GM23248 (cell line): ENCODE measurements at places on chromosomes 7 and 10. TPM values are rescaled to one million over a fixed set of nuclear protein-coding genes. Genes with fewer than 3 reads are reported as not detected.
A peak's percentile ranks its signal among the peaks of the same experiment; 100 is the strongest.

Gene FEZF1
- total RNA-seq, result not detected in 2 replicates

Gene PAPOLB
- 0.11 TPM in 1 of 2 replicates, not detected in the other for total RNA-seq

DNA sequence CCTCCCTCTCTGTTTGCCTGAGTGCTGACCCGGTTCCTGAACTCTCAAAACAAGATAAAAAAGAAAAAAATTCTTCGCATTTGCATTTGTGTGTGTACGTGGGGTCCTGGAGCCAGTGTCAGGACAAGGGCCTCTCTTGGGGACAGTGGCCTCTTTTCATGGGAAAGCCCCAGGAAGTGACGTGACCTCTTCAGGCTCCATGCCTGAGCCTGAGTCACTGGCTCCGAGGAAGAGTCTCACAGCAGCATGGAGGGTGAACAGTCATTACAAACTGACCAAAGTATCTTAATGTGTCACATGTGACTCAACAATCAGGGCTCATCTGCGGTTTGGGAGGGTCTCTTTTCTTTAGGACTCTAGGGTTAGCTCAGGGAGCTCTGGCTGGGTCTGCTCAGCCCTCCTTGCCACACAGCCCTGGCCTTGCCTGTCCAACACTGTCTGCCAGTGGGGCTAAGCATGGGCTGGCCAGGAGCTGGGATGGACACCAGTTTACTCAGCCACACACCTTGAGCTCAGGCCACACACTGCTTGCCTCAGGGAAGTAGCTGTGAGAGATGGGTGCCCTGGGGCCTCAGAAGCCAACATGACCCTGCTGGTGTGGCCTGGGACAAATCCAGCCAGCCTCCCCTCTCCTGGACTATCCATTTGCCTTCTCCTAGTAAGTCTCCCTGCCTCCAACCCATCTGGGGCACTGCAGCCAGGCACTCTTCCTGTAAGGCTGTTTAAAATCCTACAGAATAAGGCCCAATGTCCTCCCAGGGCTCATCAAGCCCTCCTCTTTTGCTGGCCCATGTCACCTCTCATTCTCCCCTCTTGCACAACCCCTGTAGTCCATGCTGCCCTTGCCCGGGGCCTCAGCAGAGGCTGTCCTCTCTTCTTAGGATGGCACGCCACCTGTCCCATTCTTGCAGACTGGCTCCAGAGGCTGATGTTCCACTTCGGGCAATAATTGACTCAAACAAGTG, 10.5 kb downstream of the TMEM273 start:
- H3K36me3 ChIP-seq, result no peaks in the 10 kb centered on the region
- H3K4me3 ChIP-seq, result no peak overlapping the region
- DNase-seq, result peak; percentile 97
- H3K27ac ChIP-seq, result peak overlapping the region; percentile 86

DNA sequence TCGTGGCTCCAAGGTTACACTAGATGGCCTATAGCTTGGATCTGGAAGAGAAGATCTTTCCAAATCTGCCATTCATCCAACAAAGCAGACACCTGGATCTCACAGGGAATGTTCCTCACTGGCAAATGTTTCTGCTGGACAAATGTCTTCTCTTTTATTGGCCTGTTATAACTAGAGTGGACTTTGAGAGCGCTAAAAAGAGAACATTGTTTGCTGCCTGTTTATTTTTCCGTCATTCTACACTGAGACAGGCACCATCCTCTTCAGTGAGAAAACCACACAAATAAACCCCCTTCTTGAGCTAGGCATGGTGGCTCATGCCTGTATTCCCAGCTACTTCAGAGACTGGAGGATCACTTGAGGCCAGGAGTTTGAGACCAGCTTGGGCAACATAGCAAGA, 206.9 kb downstream of the CREB5 start:
- no peaks in the 10 kb centered on the region for H3K27me3 ChIP-seq
- H3K4me3 ChIP-seq, result no peak overlapping the region
- no peak for DNase-seq
- H3K4me1 ChIP-seq, result peaks cover 18% of the 10 kb centered on the region
- H3K36me3 ChIP-seq, result no peaks in the 10 kb centered on the region
- no peak overlapping the region for H3K27ac ChIP-seq

- H3K36me3 ChIP-seq, result no peaks in the 10 kb centered on the region
- no peaks in the 10 kb centered on the region for H3K27me3 ChIP-seq
- H3K4me1 ChIP-seq, result no peaks in the 10 kb centered on the region
- H3K27ac ChIP-seq, result no peak overlapping the region
- no peak for DNase-seq
- no peak overlapping the region for H3K4me3 ChIP-seq
These were observed 33.0 kb upstream of the CHST15 start for GRCh38 chr10:124126145-124126982.

- no peak overlapping the region for H3K27ac ChIP-seq
- no peaks in the 10 kb centered on the region for H3K36me3 ChIP-seq
- no peak overlapping the region for H3K4me3 ChIP-seq
- DNase-seq, result no peak
- peaks cover 8% of the 10 kb centered on the region; the same call in 1 of the 2 replicates for H3K4me1 ChIP-seq
These were observed 5.1 kb upstream of the LMOD2 start for GRCh38 chr7:123650595-123650994.

Gene CALD1
- 674 and 698 TPM in 2 replicates for total RNA-seq

Gene TES
- 32.6 and 41.5 TPM in 2 replicates for total RNA-seq

GRCh38 chr10:84999929-85000328, 671.5 kb downstream of the CCSER2 start:
- no peak overlapping the region for H3K27ac ChIP-seq
- DNase-seq, result no peak
- H3K4me1 ChIP-seq, result no peaks in the 10 kb centered on the region
- no peak overlapping the region for H3K4me3 ChIP-seq

Gene MYO3A
- total RNA-seq, result not detected in 2 replicates

GRCh38 chr7:18064242-18064838, 36.7 kb upstream of the PRPS1L1 start:
- H3K36me3 ChIP-seq, result no peaks in the 10 kb centered on the region
- peak; percentile 24 for DNase-seq
- no peaks in the 10 kb centered on the region for H3K4me1 ChIP-seq
- no peak overlapping the region for H3K27ac ChIP-seq

Gene PNLIPRP3
- not detected in 2 replicates for total RNA-seq

DNA sequence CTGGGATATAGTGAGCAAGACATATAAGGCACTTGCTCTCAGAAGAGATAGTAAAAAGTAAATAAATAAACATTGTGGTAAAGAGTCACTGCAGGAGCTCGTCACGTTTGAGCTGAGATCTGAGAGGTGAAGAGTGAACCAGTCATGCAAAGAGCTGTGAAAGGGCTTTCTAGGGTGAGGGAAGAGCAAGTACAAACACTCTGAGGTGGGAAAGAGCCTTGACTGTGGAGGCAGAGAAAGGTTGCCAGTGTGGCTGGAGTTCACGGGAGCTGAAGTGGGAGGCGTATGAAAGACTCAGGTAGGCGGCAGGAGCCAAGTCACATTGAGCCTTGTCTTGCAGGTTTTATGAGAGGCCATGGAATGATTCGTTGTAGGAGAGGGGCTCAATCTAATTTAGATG, 141.0 kb downstream of the C1GALT1 start:
- H3K27me3 ChIP-seq, result peaks cover 7% of the 10 kb centered on the region; the same call in 1 of the 2 replicates
- H3K4me3 ChIP-seq, result no peak overlapping the region
- no peaks in the 10 kb centered on the region for H3K36me3 ChIP-seq

Gene ZNF479
- total RNA-seq, result not detected in 2 replicates

- no peaks in the 10 kb centered on the region for H3K27me3 ChIP-seq
- H3K4me1 ChIP-seq, result no peaks in the 10 kb centered on the region
- no peak overlapping the region for H3K4me3 ChIP-seq
- H3K36me3 ChIP-seq, result no peaks in the 10 kb centered on the region
- no peak for DNase-seq
These were observed 44.7 kb downstream of the MXI1 start for GRCh38 chr10:110252151-110252550.

DNA sequence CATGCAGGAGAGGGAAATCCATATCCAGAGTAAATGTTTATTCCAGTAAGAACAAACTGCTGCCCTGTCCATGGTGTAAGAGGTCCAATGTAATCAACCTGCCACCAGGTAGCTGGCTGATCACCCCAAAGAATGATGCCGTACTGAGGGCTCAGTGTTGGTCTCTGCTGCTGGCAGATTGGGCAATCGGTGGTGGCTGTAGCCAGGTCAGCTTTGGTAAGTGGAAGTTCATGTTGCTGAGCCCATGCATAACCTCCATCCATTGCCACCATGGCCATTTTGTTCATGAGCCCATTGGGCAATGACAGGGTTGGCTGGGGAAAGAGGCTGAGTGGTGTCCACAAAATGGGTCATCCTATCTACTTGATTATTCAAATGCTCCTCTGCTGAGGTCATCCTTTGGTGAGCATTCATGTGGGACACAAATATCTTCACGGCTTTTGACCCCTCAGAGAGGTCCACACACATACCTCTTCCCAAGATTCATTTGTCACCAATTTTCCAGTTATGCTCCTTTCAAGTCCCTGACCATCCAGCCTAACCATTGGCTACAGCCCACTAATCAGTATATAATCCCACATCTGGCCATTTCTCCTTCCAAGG, 23.3 kb upstream of the PAPSS2 start:
- no peak for DNase-seq
- H3K4me1 ChIP-seq, result peaks cover 21% of the 10 kb centered on the region
- H3K4me3 ChIP-seq, result no peak overlapping the region
- no peak overlapping the region for H3K27ac ChIP-seq

Gene HOXA7
- 3.4 and 6.6 TPM in 2 replicates for total RNA-seq

GRCh38 chr7:155223503-155223902, 74.2 kb upstream of the INSIG1 start:
- H3K4me1 ChIP-seq, result peaks cover 14% of the 10 kb centered on the region
- no peak overlapping the region for H3K4me3 ChIP-seq
- no peak overlapping the region for H3K27ac ChIP-seq
- H3K36me3 ChIP-seq, result no peaks in the 10 kb centered on the region
- no peaks in the 10 kb centered on the region for H3K27me3 ChIP-seq

- H3K4me1 ChIP-seq, result peaks cover 66% of the 10 kb centered on the region
- no peak overlapping the region for H3K4me3 ChIP-seq
- H3K36me3 ChIP-seq, result no peaks in the 10 kb centered on the region
- no peaks in the 10 kb centered on the region for H3K27me3 ChIP-seq
These were observed 45.6 kb upstream of the LOXL4 start for GRCh38 chr10:98313598-98313997.

Gene RHEB
- 86.4 and 91.4 TPM in 2 replicates for total RNA-seq

GRCh38 chr7:2698581-2699288, 10.7 kb downstream of the AMZ1 start:
- H3K4me3 ChIP-seq, result no peak overlapping the region
- H3K27me3 ChIP-seq, result no peaks in the 10 kb centered on the region
- H3K4me1 ChIP-seq, result 0 out of 2 replicates have a peak, but pooled peaks cover 8% of the 10 kb centered on the region
- H3K27ac ChIP-seq, result no peak overlapping the region

GRCh38 chr7:25858525-25859411, 293.2 kb upstream of the NFE2L3 start:
- DNase-seq, result no peak
- H3K36me3 ChIP-seq, result no peaks in the 10 kb centered on the region
- H3K4me1 ChIP-seq, result peaks cover 25% of the 10 kb centered on the region

DNA sequence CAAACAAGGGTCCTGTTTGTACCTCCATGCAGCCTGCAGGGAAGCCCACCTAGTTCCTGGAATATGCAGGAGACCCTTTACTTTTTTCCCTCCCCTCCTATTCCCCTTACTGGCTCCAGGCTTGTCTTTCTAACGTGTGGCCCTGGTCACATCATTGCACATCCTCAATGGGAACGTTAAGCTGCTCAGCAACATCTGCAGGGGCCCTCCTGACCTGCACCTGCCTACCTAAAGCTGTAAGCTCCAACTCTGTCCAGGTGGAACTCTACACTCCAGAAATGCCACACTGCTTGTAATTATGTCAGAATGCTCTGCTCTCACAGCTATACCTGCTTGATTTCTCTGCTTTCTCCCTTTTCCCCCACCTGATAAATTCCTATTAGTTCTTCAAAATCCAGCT, 72.1 kb downstream of the ARMC3 start:
- no peak overlapping the region for H3K4me3 ChIP-seq
- no peaks in the 10 kb centered on the region for H3K36me3 ChIP-seq
- no peak overlapping the region for H3K27ac ChIP-seq
- peaks cover 53% of the 10 kb centered on the region for H3K27me3 ChIP-seq
- DNase-seq, result no peak

GRCh38 chr10:31340343-31340742, 21.3 kb downstream of the ZEB1 start:
- H3K4me3 ChIP-seq, result no peak overlapping the region
- no peaks in the 10 kb centered on the region for H3K36me3 ChIP-seq
- no peaks in the 10 kb centered on the region for H3K27me3 ChIP-seq

Gene PTPRZ1
- under 0.01 TPM in 1 of 2 replicates, not detected in the other for total RNA-seq

Gene SORBS1
- total RNA-seq, result 0.13 and 1.2 TPM in 2 replicates

GRCh38 chr7:129122751-129123509, 21.6 kb upstream of the TSPAN33 start:
- no peak overlapping the region for H3K27ac ChIP-seq
- H3K4me3 ChIP-seq, result no peak overlapping the region
- no peak for DNase-seq
- no peaks in the 10 kb centered on the region for H3K36me3 ChIP-seq

Gene TRIM4
- 27.2 and 34.5 TPM in 2 replicates for total RNA-seq

GRCh38 chr10:35711615-35712411, 69.7 kb upstream of the FZD8 start:
- H3K27me3 ChIP-seq, result peaks cover 16% of the 10 kb centered on the region; the same call in 1 of the 2 replicates
- DNase-seq, result no peak
- no peak overlapping the region for H3K27ac ChIP-seq
- H3K4me1 ChIP-seq, result no peaks in the 10 kb centered on the region

DNA sequence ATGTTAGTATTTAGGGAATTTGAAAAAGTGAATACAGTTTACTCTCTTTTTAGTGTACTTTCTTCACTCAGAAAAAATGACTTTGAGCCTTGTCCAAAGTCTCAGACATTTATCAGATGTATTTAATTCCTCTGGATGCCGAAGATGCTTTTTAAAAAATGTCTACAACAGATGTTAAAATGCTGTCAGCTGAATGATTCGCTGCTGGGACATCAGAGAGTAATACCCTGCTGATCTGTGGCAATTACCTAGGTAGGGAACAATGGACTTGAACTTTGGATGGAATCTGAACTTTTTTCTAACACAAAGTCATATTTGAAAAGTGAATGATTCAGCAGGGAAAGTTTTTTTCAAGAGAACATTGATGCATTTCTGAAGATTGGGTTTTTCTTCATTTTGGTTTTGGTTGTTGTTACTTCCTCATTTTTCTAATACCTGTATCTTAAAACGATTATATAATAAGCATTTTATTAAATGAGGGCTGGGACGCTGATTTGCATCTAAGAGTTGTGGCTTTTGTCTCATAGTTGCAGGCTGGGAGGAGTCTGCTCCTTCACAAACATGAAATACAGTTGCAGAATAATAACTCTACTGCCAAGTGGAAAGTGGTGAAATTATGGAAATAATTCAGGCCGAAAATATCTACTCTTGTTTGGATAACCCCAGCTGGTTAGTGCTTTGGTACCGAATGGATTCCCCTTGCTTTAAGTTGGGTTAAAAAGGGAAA, 98.0 kb downstream of the SPAG6 start:
- H3K36me3 ChIP-seq, result no peaks in the 10 kb centered on the region
- peak; percentile 32 for DNase-seq
- no peaks in the 10 kb centered on the region for H3K27me3 ChIP-seq
- H3K4me1 ChIP-seq, result peaks cover 17% of the 10 kb centered on the region
- H3K27ac ChIP-seq, result peak overlapping the region; percentile 20; the same call in 1 of the 2 replicates

DNA sequence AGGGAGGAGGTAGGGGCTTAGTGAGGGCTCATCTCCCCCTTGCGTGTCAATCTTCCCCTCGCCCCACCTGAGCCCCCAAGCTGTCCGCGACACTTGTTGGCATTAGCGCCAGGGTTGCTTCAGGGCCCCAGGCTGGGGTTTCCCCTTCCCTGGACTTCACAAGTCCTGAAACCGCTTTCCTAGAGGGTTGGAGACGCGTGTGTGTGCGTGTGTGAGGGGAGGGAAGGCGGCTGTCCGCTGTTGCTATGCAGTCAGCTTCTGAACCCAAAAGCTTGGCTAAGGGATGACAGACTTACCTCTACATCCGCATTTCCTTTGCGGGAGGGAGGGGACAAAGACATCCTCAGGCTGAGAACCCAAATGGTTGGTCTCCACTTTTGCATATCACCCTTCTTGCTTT, 803 bp downstream of the GOLGA7B start:
- no peaks in the 10 kb centered on the region for H3K4me1 ChIP-seq
- H3K27me3 ChIP-seq, result peaks cover 29% of the 10 kb centered on the region
- no peak overlapping the region for H3K4me3 ChIP-seq
- H3K36me3 ChIP-seq, result no peaks in the 10 kb centered on the region
- no peak for DNase-seq

Gene TLX1
- total RNA-seq, result not detected in 2 replicates

Gene NME8
- not detected in 2 replicates for total RNA-seq
